ENCODE measurements at places on chromosomes 1 and 21.

GRCh38 chr1:209375097-209375496 lies 208.4 kb upstream of the CAMK1G start:
- peak; percentile 36 for DNase-seq

DNA sequence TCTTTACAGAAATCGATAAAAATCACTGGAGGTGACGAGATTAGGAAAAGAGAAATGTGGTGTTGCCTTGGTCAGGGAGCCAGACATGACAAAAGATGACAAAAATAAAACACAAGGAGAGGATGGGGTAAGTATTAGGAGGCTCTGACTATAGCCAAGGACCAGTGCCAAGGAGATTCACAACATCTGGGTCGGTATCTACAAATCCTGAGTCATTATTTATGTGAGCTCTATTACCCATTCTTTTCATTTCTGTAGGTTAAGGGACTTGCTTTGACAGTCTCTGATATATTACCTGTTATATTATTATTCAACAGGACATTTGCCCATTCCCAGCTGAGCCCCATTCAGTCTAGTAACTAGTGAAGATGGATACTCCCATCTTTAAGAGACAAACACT lies 120.8 kb downstream of the TYW3 start:
- no peak for DNase-seq

GRCh38 chr1:218705391-218705790 lies 360.3 kb downstream of the TGFB2 start:
- DNase-seq: peak; percentile 62

DNA sequence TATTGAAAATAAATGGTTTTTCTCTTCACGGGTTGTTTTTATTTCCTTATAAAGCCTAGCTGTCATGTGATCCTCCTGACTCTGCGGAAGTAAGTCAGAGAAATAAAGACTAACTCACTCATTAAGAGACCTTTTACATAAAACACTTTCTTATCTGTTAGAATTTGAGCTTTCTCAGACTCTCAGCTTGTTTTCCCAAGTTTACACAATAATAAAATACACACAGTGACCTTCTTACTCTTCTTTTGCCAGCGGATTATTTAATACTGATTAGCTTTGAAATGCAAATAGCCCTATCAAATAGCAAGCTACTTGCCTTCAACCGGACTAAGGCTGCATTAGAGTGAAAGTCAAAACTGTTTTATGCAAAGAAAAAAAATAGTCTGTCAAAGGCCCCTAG lies 45.5 kb upstream of the CXADR start:
- DNase-seq: no peak

- no peak for DNase-seq
These were observed 37.1 kb downstream of the ALPL start for GRCh38 chr1:21546122-21546825.

- no peak for DNase-seq
These were observed 20.8 kb upstream of the BTG2 start for GRCh38 chr1:203284411-203285123.

- no peak for DNase-seq
These were observed 8.1 kb downstream of the COL8A2 start for GRCh38 chr1:36116901-36117300.

- DNase-seq: no peak
These were observed 85.1 kb upstream of the LMO4 start for GRCh38 chr1:87243573-87243972.

DNA sequence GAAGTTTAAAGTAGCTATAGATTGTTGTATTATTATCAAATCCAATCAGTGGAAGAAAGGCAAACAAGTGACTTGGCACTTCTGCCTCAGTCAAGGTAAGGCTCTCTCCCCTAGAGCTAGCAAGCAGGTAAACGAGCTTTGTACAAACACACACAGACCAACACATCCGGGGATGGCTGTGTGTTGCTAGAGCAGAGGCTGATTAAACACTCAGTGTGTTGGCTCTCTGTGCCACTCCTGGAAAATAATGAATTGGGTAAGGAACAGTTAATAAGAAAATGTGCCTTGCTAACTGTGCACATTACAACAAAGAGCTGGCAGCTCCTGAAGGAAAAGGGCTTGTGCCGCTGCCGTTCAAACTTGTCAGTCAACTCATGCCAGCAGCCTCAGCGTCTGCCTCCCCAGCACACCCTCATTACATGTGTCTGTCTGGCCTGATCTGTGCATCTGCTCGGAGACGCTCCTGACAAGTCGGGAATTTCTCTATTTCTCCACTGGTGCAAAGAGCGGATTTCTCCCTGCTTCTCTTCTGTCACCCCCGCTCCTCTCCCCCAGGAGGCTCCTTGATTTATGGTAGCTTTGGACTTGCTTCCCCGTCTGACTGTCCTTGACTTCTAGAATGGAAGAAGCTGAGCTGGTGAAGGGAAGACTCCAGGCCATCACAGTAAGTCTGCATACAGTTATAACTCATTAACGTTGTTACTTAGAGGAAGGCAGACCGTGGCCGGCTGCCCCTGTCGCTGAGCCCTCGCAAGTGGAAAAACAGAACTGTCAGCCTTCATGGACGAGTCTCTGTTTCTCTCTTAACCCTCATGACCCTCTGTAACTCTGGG lies at the start of gene PALMD:
TSS of gene PALMD (plus strand) at position 415 of the 833 bp plus-strand sequence. CDS start at position 620, 205 bp downstream.
- peak; percentile 71 for DNase-seq

GRCh38 chr1:40276122-40276521 lies 18.1 kb downstream of the ZMPSTE24 start:
- DNase-seq: no peak

DNA sequence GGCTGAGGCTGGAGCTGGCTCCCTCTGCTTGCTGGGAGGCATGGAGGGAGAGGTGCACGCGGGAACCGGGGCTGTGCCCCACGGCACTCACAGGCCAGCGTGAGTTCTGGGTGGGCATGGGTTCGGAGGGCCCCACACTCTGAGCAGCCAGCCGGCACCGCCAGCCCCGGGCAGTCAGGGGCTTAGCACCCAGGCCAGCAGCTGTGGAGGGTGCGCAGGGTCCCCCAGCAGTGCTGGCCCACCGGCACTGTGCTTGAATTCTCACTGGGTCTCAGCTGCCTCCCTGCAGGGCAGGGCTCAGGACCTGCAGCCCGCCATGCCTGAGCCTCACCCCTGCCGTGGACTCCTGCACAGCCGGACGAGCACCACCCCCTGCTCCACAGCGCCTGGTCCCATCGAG lies 164.9 kb upstream of the PLD5 start:
- DNase-seq: no peak

- peak; percentile 91 for DNase-seq
These were observed at the start of gene CGN for GRCh38 chr1:151510957-151511635. Gene CGN, plus strand, starts transcription at chr1:151511387. Its CDS starts 7,133 bp downstream, at chr1:151518520.

- no peak for DNase-seq
These were observed 25.8 kb upstream of the TRIM45 start for GRCh38 chr1:117147341-117147831.

DNA sequence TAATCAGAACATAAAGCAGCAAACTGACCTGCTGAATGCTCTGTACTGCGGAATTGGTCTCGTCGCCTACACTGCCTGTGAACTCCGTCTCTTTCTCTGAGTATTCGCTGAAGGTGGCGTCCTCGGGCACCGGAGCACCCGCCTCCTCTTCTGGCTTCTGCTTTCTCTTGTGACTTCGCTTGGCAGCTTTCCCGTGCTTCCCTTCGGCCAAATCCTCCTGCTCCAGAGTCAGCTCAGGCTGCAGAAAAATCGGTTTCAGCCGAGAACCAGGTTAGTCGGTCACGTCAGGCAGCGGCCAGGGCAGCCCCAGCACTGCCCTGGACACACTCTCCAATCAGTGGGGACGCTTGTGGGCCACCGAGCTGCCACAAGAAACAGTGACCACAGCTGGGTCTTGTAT lies 35.8 kb upstream of the RIPK4 start:
- no peak for DNase-seq

DNA sequence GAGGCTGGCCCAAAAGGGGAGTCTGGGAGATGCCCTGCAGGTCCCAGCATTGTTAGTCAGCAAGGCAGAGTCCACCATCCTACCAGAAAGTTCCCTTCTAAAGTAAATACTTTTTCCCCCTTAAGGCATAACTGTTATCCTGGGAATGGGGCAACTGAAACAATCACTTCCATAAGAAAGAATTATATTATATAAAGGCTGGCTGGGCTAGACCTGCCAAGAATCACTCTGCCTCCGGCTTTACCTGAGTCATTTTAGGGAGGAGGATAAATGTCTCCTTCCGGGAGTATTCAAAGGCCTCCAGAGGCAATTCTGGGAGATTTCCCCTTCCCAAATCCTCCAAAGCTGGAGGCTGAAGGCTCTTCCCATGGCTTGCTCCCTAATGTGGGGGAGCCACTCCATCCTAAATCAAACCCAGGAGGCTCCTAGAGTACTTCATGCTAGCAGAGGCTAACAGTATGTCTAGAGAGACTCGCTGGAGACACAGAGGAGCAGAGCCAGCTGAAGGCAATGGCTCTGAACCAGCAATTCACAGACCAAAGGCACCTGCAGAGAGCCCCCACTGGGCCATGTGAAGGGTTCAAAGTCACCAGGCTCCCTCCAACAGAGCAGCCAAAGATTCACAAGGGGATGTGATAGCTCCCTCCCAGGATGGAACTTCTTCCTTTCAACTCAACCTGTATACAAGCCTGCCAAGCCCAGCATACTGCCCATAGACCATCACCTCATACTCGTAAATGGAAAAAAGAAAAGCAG lies 116.0 kb downstream of the ASTN1 start:
- no peak for DNase-seq

- no peak for DNase-seq
These were observed 28.7 kb downstream of the TMEM63A start for GRCh38 chr1:225853441-225853840.

GRCh38 chr1:9435854-9436640 lies 103.2 kb upstream of the SLC25A33 start:
- DNase-seq: no peak

GRCh38 chr1:173415490-173415889 lies 61.6 kb upstream of the PRDX6 start:
- no peak for DNase-seq

GRCh38 chr1:44660176-44660575 lies 14.1 kb downstream of the TMEM53 start:
- peak; percentile 21 for DNase-seq

GRCh38 chr1:206559672-206559995 lies 52.3 kb downstream of the RASSF5 start:
- DNase-seq: peak; percentile 37

GRCh38 chr1:41387667-41388091 lies 26.4 kb downstream of the FOXO6 start:
- DNase-seq: peak; percentile 36

DNA sequence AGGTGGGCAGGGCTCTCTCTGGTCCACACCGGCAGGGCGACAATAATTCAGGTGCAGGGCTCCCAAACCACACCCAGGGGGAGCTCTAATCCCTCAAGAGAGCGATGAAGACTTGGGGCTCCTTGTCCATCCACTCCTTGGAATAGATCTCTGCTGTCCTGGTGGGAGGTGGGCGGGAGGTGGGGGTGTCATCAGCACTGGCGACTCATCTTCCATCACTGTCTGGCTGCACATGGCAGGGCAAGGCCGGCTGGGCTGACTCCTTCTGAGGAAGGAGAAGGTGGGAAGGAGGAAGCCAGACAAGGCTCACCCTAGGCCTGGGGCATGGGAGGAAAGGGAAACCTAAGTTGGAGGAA lies 29.3 kb downstream of the TNNT2 start:
- DNase-seq: peak; percentile 67

DNA sequence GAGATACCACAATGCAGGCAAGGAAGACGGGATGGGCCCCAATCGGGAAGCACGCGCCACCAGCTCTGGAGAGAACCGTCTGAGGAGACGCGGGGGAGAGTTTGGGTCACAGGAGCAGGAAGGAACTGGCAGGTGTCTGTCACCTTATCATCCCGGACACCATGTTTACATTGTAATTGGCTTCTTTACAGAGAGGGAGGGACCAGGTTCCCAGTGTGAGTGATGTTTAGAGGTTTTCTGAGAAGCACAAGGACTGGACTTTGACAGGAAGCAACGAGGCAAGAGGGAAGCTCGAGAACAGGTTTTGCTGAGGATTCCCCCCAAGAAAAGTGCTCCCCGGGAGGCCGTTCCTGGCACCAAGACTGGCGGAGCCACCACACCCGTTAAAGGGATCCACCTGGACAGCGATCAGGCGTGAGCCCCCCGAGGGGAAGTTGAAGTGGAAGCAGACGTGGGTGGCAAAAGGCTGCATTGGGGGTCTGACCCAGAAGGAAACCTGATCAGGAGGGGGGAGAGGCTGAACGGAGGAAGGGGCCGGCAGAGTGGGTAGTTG lies 957 bp downstream of the EPS15 start:
- peak; percentile 80 for DNase-seq

DNA sequence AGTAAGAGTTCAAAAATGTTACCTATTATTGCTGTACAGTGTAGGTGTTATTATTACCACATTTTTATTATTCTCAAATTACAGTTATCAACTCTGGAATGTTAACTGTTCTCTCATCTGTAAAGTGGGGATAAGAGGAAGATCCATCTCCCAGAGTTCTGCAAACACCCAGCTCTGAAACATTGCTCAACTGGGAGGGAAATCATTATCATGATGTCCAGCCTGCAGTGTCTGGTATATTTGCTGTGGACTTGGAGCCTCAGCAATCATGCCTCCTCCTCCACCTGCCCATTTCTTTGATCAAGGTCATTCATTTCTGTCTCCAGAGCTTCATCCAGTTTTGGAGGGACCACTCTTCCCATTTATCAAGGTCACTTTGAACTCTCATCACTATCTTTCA lies 39.4 kb downstream of the C8A start:
- no peak for DNase-seq

DNA sequence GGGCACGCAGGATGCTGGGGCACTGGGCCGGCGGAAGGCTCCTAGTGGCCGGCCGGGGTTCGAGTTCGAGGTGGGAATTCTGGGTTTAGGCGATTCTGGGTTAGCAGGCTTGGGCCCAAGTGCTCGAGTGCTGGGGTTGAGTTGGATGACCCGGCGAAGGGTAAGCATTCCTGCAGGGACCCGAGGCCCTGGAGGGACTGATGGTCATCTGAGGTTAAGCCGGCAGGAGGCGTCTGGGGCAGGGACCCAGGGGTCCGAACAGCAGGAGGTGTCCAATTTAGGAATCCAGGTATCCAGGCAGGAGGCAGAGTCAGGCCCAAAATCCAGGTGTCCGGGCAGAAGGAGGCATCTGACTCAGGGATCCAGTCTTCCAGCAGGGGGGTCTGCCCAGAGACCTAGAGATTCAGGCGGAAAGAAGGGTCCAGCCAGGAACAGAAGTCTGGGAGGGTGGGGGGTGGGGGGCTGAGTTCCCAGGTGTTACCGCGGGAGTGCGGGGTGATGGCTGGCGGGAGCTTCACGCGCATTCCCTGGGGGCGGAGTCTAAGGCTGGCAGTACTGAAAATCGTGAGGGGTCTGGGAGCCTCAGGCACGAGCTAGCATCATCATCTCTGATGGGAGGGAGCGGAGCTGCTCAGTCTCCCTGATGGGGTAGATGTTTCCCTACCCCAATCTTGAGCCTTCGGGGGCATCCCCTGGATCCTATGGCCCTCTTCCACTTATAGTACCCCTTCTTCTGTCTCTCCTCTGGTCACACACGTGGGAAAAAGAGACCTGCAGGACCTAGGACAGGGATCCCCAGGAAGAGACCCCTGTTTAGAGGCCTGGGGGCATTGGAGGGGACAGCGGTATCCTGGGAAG lies 585 bp downstream of the GPR3 start:
- peak; percentile 41 for DNase-seq

DNA sequence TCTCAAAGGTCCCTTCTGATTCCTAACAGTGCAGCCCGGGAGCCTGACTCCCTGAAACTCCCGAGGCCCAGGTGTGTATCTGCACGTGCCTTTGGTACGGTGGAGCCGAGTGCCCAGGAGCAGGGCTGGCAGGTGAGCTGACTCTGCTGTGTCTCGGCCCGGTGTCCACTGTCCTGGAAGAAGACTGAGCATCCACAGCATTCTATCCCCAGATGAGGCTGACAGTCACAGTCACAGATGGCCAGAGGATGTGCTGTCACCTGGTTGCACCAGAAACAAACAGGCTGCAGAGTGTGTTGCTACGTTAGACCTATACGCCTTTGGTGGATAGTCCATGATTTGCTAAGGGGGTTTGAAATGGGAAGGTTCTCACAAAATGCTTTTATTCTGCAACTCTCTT lies 9.8 kb downstream of the ETV3L start:
- no peak for DNase-seq
